D721Med (cell line): ENCODE measurements at places on chromosomes 3 and 15.

DNA sequence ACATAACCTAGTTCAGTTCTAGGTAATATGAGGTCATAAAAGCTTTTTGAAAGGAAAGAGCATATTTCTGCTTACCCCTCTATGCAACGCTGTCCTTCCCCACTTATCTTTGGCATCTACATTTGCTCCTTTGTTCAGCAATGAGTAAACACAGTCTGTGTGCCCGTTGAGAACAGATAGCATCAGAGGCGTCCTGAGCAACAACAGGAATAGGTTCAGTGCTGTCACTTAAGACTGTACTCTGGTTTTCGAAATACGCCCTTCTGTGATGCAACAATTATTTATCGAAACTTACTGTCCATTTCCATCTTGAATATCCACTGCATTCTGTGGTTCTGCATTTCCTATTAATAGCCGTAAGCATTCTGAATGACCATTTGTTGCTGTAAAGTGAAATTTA, 84.4 kb downstream of the BTD start:
- no peak for DNase-seq

- DNase-seq, result no peak
These were observed 17.4 kb downstream of the DET1 start for GRCh38 chr15:88529021-88529630.

GRCh38 chr3:80550174-80550573, 782.4 kb upstream of the ROBO1 start:
- DNase-seq, result no peak

- no peak for DNase-seq
These were observed 97.5 kb downstream of the CFAP20DC start for GRCh38 chr3:58952128-58952917.

- no peak for DNase-seq
These were observed 115.3 kb downstream of the KCNH8 start for GRCh38 chr3:19263606-19264005.

GRCh38 chr3:187136337-187136736, 3.0 kb downstream of the RPL39L start:
- no peak for DNase-seq

GRCh38 chr15:92417716-92418115, 24.0 kb downstream of the ST8SIA2 start:
- DNase-seq, result no peak

DNA sequence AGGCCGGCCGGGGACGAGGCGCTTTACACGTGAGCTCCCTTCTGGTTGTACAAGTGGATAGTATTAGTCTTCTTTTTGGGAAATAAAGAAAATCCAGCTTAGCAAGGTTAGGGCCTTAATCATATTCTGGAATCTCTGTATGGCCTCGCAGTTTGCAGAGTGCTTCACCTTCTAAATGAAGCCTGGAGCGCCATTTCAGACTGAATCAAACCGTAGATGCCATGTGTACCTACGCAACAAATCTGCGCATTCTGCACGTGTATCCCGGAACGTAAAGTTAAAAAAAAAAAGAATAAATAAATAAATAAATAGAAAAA, 322 bp upstream of the P3H2 start:
- no peak for DNase-seq

- DNase-seq, result no peak
These were observed 96.5 kb upstream of the PHLDB2 start for GRCh38 chr3:111762537-111762936.

DNA sequence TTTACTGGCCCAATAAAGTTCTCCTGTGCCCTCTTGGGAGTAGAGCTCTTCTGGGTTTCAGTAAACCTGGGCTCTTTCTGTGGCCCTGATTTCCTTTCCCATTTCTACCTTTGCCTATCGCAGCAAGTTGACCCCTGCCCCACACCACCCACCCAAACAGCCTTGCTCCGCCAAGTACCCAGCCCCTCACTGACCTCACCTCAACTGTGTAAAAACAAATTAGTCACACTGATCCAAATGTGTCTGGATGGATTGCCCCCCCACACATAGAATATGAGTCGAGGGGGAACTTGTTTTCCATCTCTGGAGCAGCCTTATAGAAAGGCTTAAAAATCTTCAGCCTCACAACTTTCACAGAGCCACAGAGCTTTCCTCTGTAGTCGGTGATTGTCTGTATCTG, 28.6 kb upstream of the VEPH1 start:
- no peak for DNase-seq

DNA sequence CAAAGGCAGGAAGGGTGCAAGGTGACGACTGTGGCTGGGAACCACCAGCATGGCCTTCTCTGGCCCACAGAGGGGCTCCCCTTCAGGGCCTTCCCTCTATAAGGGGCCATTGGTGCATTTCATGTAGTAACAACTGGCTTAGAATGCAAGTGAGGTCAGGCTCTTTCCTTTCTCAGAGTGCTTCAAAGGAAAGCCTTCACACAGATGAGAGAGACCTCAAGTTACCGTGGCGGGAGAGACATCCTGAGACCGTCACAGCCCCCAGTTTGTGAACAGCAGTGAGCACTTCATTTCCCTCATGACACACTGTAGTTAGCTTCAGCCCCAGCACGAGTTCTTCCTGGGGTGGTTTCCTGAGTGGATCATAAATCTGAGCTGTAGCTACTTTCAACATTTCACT, 96.6 kb upstream of the LIMD1 start:
- DNase-seq, result no peak

GRCh38 chr3:71486831-71487230, 96.7 kb downstream of the FOXP1 start:
- DNase-seq, result no peak

DNA sequence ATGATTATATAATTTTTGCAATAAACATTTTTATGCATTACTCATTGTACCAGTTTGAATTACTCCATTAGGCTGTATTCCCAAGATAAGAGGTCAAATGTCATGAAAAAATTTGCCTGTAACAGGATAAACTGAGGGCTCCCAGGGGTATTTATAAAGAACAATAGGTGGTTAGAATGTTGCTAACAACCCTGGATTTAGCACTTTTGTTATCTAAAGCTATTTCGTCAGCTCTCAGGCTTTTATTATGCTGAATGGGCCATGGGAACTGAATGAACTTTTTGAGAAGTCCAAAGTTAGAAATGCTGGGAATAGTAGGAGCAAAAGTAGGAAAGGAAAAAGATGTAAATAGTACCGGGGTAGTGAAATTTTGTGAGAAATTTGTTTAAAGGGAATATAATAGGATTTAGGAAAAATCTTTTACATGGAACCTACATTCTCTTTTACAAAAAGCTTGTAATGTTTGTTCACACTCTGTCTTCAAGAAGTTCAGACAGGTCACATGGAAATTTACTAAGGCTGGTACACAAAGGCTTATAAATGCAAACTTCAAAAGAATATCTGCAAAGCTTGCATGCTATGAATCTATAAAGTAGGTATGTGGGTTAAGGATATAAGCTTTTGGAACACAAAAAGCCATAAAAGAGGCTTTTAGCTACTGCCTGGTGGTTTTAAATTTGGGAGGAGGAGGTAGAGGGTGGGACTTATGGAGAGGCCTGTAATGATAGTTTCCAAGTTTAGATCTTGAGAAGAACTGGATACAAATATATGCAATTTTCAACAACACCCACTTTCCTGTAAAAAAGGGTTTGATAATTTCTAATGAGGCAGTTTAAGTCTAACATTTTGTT, 445.8 kb upstream of the NAALADL2 start:
- DNase-seq, result no peak

- peak; percentile 58 for DNase-seq
These were observed 37.3 kb upstream of the NDUFB4 start for GRCh38 chr3:120558771-120559241.

- DNase-seq, result no peak
These were observed 646 bp downstream of the IQCB1 start for GRCh38 chr3:121834157-121834670.

- DNase-seq, result no peak
These were observed 222.4 kb downstream of the RBMS3 start for GRCh38 chr3:29503314-29503713.

GRCh38 chr15:25464784-25465183, 26.0 kb upstream of the UBE3A start:
- DNase-seq, result peak; percentile 41

DNA sequence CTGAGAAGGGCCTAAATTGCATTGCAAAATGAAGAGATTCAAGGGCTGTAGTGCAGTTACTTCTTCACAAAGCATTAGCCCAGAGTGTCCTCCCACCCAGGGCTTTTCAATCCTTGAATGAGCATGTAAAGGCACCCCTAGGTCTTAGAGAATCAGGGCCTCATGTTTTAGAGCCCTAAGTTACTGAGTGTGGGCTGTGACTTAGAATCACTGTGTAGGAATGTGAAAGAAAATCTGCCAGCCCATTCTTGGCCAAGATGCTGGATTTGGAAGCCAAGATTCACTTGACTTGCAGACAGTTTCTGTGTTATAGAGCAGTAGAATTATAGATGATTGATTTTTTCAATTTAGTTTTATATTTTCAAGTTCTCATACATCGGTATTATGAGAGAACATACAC, 153.2 kb downstream of the MYRIP start:
- no peak for DNase-seq

DNA sequence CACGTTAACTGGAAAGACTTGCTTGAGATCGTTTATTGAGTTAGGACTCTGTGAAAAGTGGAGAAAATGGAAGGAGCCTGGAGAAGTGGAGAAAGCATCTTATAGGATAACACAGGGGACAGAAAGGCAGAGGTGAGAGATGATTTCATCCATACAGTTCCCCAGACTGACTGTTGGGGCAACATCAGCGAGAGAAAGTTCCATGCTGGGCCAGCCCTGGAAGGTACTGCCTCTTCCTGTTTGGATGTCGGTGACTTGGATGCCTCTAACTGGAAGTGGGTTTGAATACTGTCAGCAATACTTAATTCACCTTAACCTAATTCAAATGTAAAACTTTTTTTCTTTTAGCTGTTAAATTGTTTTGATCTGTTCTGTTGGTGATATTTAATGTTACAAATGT, 32.3 kb downstream of the ATP13A5 start:
- DNase-seq, result no peak

GRCh38 chr3:188954590-188955208, 217.1 kb upstream of the TPRG1 start:
- no peak for DNase-seq

GRCh38 chr3:105253225-105253624, 113.5 kb upstream of the ALCAM start:
- DNase-seq, result no peak

GRCh38 chr3:89260721-89261120, 153.3 kb downstream of the EPHA3 start:
- DNase-seq, result no peak

GRCh38 chr3:89923921-89924610, 816.6 kb downstream of the EPHA3 start:
- no peak for DNase-seq

DNA sequence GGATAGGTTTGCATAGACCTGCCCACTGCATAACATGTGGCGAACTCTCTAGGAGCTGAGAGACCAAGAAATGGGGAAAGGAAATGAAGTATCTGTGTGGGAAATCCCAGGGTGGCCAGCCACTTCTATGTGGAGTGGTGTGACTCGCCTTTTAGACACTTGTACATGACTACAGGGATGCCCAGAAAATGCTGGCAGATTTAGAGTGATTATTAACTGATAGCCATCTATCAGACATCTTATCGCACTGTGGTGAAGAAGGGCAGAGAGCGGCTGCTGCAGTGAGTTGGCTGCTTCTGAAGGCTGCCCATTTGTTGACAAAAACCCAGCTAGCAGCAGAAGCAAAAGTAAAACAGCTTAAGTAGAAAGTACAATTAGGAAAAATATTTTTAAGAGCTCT, 18.1 kb upstream of the STAC start:
- DNase-seq, result no peak

DNA sequence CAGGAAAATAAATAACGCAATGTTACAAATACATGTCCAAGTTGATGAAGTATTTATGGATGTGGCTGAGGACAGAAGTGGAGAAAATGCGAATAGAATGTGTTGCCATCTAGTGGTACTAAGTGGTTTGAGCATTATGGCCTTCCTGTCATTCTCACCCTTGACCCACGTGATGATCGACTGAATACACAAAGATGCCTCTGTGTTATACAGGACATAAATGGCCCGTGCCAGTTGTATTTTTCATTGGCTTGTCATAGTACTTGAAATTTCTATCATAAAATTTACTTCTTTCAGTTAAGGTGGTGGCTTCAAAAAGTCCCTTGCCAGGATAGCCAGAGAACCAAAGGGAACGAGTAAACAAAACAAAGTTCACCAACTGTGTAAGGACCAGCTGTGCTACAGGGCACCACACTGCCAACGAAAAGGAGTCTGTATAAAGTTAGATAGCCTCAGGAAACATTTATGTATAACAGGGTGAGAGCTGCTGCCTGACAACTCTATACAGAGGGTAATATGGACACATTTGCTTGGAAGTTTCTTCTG, 103.7 kb downstream of the MYH15 start:
- no peak for DNase-seq

DNA sequence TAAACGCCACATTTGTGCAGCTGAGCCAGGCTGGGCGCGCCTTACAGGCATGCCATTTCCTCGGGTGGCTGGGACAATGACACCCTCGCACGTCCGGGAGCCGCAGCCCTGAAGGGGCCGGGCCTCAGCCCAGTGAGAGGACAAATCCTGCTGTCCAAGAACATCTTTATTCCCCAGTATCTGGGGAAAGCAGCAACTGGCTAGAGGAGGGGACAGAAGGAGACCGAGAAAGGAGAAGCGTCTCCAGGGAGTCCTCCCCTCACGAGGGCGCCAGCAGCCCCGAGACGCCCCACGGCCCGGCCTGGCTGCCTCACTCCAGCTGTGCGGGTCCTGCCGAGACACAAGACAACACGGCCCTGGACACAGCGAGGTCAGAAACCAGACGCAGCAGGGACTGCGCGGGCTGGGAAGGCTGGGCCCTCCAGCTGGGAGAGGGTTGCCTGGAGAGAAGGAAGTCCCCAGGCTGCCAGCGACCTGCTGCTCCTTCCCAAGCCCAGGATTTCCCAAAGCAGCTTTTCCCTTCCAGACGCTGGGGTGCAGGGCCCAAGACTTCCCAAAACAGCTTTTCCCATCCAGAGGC, 130.2 kb downstream of the CHSY1 start:
- no peak for DNase-seq

DNA sequence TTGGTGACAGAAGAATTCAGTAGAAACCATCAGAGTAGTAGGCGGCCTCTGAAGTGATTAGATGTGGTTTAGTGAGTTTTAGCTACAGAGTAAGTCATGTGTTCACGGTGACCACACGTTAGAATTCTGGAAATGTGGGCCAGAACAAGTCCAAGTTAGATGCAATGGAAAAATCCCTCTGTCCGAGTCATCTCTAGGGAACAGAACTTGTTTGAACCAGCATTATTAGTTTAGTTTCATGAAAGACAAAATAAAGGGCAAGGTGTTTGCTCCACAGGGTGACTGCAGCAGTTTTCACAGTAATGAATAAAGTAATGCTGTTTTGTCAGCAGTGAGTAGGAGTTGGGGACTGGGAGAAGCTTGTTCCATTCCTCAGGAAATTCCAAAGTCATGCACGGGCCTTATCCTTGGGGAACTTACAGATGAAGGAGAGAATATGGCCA, 100.2 kb downstream of the CGNL1 start:
- no peak for DNase-seq

DNA sequence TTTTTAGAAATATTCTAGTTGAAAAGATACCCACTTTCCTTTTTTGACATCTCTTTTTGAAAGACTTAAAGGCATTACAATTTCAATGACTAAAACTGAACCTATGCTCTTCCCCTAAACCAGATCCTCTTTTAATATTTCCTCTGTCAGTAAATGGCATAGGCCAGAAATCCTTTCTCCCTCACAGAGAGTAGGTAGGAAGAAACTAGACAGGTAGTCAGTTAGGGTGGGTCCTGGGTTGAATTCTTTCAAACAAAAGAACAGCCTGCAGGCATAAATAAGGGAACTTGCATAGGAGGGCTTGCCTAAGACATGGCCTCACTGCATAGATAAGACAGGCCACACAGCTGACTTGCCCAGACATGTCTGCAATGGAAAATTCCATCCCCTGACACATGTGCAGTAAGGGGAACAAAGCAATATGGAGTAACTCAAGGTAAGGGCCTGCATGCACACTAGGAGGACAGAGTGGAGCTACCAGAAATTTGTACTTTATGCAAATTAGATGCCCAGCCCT, 23.1 kb downstream of the PLSCR5 start:
- DNase-seq, result no peak
